Heart right ventricle (tissue), 16 donors: ENCODE measurements at places on chromosomes 5 and 9. TPM values are rescaled to one million over a fixed set of nuclear protein-coding genes. Genes with fewer than 3 reads are reported as not detected.

DNA sequence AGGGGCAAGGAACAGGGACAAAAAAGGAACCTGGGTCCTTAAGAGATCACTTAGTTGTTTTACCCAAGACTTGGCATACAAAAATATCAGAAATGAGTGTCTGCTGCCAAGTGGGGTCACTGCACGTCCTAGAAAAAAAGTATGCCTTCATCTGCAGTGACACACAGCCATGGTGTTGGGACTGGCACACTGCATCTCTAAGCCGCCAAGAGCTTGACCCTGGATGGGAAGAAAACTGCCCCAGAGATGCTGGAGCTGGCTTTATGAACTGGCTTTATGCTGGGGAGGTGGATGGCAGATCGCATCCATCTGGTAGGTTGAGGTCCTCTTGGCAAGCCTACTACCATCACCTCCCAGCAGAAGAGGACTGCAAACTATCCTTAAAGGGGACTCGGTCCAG, 51.7 kb downstream of the IRF1 start:
- DNase-seq: no peak

DNA sequence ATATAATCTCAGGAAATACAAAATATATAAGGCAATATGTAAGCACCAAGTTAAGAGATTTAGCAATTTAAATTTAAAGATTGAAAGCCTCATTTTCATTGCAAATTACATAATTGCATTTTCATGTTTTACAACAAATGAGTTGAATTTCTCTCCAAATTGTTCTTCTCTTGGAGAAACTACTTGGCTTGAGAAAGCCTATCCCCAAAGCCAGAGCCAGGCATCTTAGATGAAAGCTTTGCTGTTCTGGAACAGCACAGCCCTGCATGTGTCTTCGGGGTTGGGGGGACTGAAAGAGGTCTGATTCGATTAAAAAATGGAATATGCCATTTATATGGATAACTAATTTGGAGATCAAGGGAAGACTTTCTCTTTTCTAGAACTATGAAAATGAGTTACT, 212.0 kb downstream of the PARP8 start:
- no peak for DNase-seq

- no peak for DNase-seq
These were observed 6.8 kb upstream of the GRAMD2B start for GRCh38 chr5:126416266-126416925.

- DNase-seq: no peak
These were observed 111.8 kb downstream of the EFNA5 start for GRCh38 chr5:107558823-107559375.

DNA sequence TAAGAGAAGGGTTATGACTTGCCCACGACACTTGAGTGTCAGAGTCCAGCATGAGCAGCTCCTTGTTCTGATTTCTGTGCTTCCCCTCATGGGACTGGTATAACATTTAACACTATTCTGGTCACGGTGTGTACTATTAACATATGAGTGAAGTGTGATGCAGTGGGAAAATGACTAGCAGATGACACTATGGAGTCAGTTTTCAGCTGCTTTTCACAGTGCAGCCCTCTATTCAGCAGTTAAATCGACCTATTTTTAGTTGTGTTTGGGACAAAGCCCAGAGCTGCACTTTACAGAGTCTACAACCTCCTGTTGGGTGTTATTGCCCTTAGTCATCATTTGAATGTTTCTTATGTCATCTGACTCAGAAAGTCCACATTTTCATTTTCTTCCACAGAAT, 59.1 kb downstream of the CHSY3 start:
- DNase-seq: peak; percentile 8

Gene LCN15
- total RNA-seq: not detected

- DNase-seq: no peak
These were observed 144.1 kb upstream of the LRRTM2 start for GRCh38 chr5:139019211-139019610.

Gene IL13
- total RNA-seq: not detected

- no peak for DNase-seq
These were observed 632.3 kb downstream of the CCDC171 start for GRCh38 chr9:16184964-16185646.

DNA sequence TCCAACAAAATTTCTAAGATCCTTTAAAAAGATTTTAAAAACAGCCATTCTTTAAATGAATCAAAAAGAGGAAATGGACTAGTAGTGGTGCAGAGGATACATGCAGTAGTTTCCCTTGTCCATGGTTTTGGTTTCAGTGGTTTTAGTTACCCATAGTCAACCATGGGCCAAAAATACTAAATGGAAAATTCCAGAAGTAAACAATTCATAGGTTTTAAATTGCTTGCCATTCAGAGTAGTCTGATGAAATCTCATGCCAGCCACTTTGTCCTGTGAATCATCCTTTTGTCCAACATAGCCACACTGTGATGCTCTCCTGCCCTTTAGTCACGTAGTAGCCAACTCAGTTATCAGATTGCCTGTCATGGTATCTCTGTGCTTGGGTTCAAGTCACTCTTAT, 286.1 kb downstream of the ANXA1 start:
- no peak for DNase-seq

- no peak for DNase-seq
These were observed 73.4 kb upstream of the CDH12 start for GRCh38 chr5:22926574-22926973.

DNA sequence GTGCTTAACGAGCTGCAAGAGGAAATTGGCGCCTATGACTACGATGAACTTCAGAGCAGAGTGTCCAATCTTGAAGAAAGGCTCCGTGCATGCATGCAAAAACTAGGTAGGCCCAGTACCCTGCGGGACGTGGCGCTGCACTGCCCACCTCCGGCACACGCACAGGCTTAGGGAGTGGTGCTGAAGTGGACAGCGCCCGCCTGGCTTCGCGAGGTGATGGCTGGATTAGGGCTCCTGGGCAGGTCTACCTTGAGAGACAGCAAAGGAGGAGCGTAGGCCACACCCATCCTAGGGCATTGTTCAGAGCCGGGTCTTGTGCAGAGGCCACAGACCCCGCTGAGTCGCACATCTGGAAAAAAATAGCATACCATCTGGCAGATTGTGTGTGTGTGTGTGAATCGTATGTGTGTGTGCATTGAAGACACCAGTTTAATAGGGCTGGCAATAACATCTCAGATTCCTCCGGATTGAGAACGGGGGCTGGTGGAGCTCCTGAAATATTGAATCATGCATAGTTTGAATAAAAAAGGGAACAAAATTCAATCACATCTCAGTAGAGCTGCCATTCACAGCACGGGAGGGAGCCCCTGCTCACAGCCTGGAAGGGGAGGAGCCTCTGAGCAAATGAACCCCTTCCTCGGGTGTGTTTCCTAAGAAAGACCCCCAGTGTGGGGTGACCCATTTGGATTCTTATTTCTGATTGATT, 11.1 kb downstream of the OLFM1 start:
- no peak for DNase-seq
